ENCODE measurements at places on chromosomes 7 and 10.

DNA sequence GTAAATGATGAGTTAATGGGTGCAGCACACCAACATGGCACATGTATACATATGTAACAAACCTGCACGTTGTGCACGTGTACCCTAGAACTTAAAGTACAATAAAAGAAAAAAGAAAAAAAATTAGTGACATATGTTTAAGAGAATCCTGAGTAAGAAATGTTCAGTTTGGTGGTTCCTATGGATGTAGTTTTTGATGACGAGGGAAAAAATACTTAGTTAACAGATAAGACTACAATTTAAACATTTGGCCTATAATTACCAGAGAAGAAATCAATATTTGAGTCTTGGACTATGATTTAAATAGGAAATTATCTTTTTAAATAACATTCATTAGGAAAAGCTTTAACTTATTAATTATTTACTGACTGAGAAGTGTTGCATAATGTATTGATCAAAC is 39.2 kb upstream of the SLC26A3 start:
- DNase-seq = no peak

DNA sequence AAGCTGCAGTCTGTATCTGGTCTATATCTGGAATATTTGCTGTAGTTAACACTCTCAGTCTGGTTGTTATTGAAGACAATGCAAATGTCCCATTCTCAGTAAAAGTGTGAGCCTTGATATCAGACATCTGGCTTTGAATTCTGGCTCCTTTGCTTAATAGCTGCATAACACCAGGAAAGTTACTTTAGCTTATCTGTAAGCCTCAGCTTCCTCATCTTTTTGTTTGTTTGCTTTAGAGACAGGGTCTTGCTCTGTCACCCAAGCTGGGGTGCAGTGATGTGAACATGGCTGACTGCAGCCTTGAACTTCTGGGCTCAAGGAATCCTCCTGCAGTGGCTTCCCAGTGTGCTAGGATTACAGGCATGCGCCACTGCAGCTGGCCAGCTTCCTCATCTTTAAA is 41.3 kb downstream of the CNNM2 start:
- DNase-seq = no peak

DNA sequence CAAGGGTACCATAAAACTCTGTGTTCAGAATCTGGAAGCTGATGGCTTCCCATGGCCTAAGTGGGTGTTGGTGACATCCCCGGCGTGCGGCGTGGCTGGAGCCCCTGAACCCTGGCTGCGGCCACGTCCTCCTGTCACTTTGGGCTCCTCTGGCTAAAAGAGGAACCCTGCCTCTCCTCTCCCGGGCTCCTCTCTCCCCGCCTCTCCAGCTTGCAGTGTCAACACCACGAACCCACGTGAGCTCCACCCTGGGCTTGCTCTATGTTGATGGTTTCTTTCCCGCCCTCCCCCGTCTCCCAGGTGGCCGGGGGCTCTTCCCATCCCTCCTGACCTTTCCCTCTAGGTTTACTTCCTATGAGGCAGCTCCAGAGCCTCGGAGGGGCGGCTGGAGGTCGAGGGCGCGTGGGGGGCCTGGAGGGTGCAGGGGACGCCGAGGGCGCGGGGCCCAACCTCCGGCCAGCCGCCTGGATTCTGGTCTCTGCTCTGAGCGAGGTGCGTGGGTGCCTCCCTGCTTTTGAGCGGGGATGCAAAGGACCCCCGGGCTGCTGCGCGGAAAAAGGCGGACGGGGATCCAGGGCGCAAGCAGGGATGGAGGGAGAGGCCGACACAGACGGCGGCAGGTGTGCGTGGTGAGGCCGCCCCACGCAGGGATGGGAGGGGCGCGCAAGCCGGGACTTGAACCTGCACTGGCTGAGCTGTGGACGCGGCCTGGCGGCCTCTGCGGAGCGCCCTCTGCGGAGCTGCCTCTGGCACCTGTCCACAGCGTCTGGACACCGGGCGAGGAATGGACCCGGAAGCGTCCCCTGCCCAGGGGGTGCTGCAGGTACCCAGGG is 115.5 kb upstream of the DIP2C start:
- DNase-seq = no peak

DNA sequence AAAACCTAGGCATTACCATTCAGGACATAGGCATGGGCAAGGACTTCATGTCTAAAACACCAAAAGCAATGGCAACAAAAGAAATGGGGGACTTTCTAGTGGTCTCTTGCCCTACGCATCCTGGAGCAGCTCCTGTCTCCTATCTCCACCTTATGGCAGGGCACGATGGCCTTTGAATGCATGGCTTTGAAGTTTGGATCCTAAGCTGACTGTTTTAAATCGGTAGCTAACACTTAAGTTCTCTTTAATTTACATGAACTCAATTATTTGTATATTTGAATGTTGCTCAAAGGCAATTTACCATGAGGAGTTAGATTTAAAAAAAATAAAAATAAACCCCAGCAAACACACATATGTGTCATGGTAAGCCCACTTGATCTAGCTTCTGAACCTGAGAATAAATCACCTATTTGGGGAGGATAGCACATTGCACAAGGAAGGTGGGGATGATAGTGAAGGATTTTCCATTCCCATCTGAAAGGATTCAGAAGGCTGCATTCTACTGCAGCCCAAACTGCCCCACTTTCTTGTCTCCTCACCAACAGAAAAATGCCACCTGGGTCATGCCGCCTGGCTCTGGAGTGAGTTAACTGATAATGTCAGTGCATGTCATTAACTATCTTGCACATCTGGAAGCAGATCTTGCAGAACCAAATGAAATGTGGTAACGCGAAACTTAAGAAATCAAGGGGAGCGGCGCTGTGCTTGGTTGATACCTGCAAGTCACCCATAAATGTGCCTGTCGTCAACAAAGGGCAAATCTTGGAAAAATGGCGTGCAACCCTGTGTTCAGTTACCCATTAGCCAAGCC is 12.4 kb downstream of the KLF6 start:
- DNase-seq = no peak

GRCh38 chr7:2383543-2384274 is 19.7 kb upstream of the CHST12 start:
- DNase-seq = no peak

- no peak for DNase-seq
Observed at GRCh38 chr10:82240408-82240807, 365.4 kb downstream of the NRG3 start.

DNA sequence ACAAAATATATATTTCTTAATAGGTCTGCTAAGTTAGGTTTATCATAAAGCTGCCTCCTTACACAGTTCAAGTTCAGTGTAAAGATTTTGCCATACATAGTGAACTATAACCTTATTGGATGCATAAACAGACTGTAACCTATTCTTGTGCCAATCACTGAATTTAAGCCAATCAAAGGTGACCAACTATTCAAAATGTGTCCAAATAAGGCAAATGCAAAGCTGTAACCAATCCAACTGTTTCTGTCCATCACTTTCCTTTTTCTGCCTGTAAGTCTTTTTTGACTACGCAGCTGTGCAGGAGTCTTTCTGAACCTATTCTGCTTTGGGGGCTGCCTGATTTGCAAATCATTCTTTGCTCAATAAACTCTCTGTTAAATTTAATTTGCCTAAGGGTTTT is 11.6 kb upstream of the DNMBP start:
- DNase-seq = no peak
